ENCODE measurements at places on chromosomes 1 and 21. TPM values are rescaled to one million over a fixed set of nuclear protein-coding genes. Genes with fewer than 3 reads are reported as not detected.
A peak's percentile ranks its signal among the peaks of the same experiment; 100 is the strongest.

DNA sequence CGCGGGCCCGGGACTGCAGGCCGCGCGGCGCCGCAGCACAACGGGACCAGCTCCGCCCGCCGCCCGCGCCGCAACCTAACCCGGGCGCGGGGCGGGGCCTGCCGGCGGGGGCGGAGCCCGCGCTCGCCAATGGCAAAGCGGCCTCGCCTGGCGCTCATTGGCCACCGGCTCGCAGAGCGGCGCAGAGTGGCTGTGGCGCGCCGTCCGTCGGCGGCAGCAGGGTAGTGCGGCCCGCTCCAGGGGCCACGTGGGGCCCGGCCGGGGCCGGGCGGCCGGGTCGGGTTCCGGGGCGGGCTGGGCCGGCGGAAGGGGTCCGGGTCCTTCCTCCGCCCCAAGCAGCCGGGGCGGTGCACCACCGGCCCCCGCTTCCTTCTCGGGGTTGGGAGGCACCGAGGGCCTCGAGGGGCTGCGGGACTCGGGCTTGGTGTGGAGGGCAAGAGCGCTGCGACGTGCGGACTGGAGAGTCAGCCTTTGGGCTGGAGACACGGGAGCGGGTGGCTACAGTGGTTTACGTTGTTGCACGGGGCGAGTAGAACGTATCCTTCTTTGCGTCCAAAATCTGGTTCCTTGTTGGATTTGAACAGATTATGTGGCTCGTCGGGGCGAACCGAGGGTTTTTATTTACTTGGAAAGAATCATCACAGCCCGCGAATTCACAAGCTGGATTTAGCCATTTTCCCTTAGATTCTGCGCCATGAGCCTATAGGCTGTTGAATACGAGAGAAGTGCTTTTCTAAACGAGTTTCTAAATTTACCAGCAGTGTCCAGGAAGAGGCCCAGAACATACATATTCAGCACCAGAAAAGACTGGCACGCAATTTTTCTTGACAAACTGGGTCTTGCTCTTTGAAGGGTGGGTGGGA, at the start of gene SRM:
Gene SRM (minus strand): TSS at position 51 of the 863 bp plus-strand sequence. CDS start 75 bp downstream, outside the sequence.
- peak; percentile 87 for DNase-seq

- no peak for DNase-seq
Measured at GRCh38 chr1:87122243-87122642, 206.4 kb upstream of the LMO4 start.

PLEKHG5 gene
- polyA plus RNA-seq, result 28.7 TPM

DNA sequence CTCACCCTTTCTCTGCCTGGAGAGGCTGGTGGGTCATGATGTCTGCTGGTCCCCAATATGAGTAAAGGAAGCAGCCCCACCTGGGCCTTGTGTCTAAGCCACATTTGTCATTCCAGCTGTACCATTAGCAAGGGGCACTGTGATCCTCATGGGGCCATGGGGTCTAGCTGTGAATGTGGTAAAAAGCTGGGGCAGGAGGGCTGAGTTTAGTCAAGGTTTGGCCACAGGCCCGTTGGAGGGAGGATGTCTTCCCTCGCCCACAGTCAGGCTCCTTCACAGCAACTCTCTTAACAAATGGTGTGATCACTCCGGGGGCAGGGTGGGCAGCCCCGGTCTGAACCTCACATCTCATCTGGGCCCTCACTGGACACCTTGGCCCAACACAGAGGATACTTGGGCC, 115.4 kb downstream of the DMRTB1 start:
- no peak for DNase-seq

- no peak for DNase-seq
Measured at GRCh38 chr1:87106144-87106543, 191.7 kb downstream of the HS2ST1 start.

- no peak for DNase-seq
Measured at GRCh38 chr1:152313970-152314369, 11.1 kb downstream of the FLG start.

DNA sequence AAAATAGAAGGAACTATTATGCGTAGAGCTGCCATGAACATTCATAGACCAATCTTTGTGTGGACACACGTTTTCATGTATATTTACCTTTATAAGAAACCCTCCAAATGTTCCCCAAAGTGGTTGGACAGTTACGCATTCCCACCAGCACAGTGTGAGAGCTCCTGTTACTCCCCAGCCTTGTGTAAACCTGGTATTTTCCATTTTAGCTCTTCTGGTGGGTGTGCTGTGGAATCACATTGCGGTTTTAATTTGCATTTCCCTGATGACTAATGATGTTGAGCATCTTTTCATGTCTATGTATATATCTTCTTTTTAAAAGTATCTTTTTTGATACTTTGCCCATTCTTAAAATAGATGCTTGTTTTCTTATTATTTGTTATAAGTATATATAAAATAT, 3.2 kb upstream of the UBASH3A start:
- no peak for DNase-seq

GRCh38 chr1:207884266-207885029, 26.5 kb downstream of the CD34 start:
- no peak for DNase-seq

DNA sequence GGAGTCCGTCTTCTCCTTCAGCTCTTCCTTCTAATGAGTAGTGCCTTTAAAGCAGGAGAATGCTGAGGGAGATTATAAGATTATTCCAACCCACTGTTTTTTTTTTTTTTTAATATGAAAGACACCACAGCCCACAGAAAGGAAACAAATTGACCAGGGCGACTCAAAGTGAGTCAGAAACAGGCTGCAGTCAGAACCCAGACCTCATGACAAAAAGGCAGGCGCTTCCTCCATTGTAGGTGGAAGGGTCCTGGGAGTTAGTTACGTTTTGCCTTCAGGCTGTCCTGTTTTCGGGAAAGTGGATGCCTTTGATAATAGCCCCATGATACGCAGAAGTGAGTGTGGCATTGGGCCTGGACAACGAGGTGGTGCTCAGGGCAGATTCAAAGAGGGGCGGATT, 21.0 kb downstream of the PLXNA2 start:
- no peak for DNase-seq

- no peak for DNase-seq
Measured at GRCh38 chr1:185376840-185377635, 60.0 kb upstream of the IVNS1ABP start.

THEM4 gene
- polyA plus RNA-seq, result 32.5 TPM

SHC1 gene
- 35.6 TPM for polyA plus RNA-seq

GRCh38 chr1:42379794-42380585, 602 bp upstream of the RIMKLA start:
- no peak for DNase-seq

Measured in heart right ventricle (tissue), 16 donors.